Activated CD8-positive, alpha-beta memory T cell treated with anti-CD3 and anti-CD28 coated beads for 4 hours (primary cell): ENCODE measurements at places on chromosomes 1 and 21.

DNA sequence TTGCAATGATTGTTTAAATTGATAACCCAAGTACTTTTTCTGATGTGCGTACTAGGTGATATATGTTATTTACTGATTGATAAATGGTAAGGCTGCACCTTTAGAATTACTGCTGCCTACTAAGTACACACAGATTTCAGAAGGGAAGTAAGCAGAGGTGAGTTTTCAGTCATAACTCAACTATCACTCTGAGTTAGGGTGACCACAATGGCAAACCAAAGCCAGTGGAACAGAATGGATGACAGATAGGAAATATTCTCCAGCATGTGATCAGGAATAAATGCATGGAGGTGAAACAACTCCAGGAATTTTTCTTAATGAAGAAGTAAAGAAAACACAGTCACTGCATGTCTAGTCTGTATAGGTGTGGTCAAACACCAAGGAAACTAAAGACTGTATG lies 7.5 kb upstream of the KCNJ15 start:
- DNase-seq, result no peak

- no peak for DNase-seq
These were observed 34.1 kb downstream of the NFIA start for GRCh38 chr1:61116421-61116820.

DNA sequence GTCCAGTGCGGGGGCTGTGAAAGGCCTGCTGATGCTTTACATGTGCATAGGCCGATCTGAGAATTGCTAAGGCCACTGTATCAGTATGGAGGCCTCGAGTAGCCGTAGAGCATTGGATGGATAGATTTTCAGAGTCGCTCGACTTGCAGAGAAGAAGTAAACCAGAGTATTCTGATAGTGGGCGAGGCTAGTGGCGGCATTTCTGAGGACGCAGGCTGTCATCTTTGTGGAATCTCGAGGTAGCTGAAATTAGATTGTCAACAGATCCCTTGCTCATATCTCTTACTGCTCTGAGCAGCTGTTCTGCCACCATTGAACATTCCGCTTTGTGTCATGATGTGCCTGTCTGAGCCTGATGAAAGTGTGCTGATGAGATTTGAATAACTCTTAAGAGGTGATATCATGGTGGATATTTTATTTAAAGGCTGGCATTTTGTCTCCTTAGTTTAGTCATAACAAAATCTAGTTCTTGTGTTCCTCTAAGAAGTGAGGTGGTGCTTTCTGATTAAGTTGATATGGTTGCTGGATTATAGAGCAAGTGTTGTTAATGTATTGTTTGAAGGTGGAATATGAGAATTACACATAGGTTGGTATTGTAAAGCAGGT lies 1.5 kb downstream of the KIF1B start:
- no peak for DNase-seq

GRCh38 chr1:85445906-85446305 lies 19.1 kb downstream of the DDAH1 start:
- DNase-seq, result no peak

- no peak for DNase-seq
These were observed 26.4 kb upstream of the KAZN start for GRCh38 chr1:14571810-14572767.

GRCh38 chr1:89635825-89636815 lies 3.2 kb downstream of the LRRC8C start:
- DNase-seq, result no peak

GRCh38 chr1:216325336-216325735 lies 97.9 kb downstream of the USH2A start:
- DNase-seq, result no peak

GRCh38 chr1:43668956-43669355 lies 19.0 kb downstream of the KDM4A start:
- DNase-seq, result no peak

DNA sequence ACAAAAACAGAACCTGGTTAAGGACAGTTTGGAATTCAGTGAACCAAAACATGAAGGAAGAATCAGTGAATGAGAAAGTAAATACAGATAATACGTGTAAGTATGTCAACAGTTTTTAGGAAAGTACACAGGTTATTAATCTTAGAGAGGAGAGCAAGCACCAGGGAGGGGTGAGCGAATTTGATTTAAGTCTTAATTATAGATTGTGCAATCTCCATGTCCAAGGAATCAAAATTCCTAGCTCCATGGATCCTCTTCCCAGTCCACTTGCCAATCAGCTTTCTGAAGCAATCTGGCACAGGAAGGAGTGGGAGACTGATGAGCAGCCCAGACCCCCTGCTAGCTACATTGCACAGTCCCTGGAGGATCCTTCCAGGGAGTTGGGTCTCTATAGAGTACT lies 346.4 kb downstream of the SETD4 start:
- no peak for DNase-seq

DNA sequence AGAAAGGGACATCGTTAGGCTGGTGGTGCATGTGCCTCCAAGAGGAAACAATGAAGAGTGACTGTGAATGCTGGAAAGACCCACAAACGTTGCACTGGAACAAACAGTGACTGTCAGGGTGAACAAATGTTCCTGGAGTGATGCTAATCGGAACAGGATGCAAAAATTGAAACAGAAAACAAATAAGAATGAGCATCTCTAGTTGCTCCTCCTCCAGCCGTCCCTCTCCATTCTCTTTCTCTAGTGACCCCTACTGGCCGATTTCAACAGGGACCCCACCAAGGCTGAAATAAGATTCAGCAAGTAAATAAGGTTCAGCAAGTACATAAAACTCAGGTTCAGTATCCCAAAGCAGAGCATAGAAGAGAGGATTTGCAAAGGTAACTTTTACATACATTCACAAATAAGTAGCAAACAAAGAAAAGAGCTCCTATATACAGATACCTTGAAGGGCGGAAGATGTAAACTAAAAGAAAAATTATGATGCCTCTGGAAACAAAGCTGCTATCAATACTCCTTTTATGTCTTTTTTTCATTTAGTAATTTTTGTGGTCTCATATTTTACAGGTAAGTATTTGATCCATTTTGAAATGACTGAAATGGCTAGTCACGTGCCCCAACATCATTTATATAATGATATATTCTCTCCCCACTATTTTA lies 836.1 kb upstream of the ADAMTS5 start:
- no peak for DNase-seq

- no peak for DNase-seq
These were observed 24.6 kb upstream of the SPAG17 start for GRCh38 chr1:118209648-118210047.

- DNase-seq, result no peak
These were observed 121.0 kb upstream of the IRF2BP2 start for GRCh38 chr1:234730770-234731568.
